ENCODE measurements at places on chromosomes 2 and 18.

- DNase-seq = no peak
These were observed 83.2 kb upstream of the DTNB start for GRCh38 chr2:25756536-25756935.

- DNase-seq = no peak
These were observed 1171.3 kb downstream of the DSC3 start for GRCh38 chr18:29871246-29871645.

GRCh38 chr2:207944979-207945600 is 80.2 kb downstream of the PLEKHM3 start:
- no peak for DNase-seq

DNA sequence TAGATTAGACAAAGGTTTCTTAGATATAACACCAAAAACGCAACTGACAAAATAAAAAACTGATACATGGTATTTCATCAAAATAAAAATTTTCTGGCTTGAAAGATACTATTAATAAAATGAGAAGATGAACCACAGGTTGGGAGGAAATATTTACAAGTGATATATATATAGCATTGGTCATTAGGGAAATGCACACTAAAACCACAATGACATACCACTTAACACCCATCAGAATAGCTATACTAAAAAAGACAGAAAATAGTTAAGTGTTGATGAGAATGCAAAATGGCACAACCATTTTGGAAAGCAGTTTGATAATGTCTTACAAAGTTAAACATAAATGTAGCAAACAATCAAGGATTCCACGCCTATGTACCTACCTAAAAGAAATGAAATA is 83.9 kb downstream of the SLC66A3 start:
- no peak for DNase-seq

DNA sequence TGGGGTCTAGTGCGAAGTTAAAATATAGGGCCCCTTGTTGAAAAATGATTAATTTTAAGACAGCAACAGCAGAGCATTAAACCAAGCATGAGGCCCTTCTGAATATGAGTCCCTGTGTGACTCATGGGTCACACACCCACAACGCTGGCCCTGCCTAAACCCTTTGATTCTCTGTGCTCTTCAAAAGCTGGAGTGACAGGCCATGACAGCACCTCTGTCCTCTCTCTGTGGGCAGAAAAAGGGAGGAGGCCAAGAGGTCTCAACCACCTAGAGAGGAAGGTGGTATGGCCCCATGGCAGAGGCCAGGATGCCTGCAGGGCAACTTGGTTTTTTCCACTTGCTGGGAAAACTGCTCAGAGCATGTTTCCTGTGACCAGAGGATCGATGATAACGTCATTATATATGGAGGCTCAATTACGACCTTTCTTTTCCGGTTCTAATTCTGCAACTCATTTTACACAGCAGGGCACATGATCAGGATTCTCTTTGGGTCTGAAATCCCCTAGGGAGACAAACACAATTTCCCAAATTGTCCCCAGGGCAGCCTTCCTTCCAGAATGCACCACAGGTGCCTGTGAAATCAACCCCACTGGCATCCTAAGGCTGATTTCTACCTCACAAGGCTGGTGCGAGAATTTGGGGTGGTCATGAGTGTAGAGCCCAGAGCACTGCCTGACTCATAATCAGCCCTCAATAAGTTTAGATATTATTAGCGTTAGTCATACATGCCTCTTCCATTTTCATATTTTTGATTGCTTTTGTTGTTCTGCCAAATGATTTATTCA is 102.0 kb upstream of the PPP1CB start:
- no peak for DNase-seq

GRCh38 chr2:190723397-190724090 is 74.7 kb downstream of the NAB1 start:
- DNase-seq = no peak

GRCh38 chr2:26576565-26577441 is 64.4 kb downstream of the CIB4 start:
- no peak for DNase-seq

Data from stimulated activated CD4-positive, alpha-beta T cell treated with anti-CD3 and anti-CD28 coated beads, Interleukin-2, amount 100 ng/mL, for 4 hours (primary cell).